GM23248 (cell line): ENCODE measurements at places on chromosomes 12 and 14.
A peak's percentile ranks its signal among the peaks of the same experiment; 100 is the strongest.

GRCh38 chr12:18206198-18206597 lies 55.1 kb upstream of the PIK3C2G start:
- no peak for DNase-seq

GRCh38 chr14:68828698-68829097 lies 35.8 kb upstream of the ZFP36L1 start:
- DNase-seq, result no peak

- DNase-seq, result no peak
These were observed 2.0 kb downstream of the SERPINA1 start for GRCh38 chr14:94386085-94387031.

GRCh38 chr12:132084621-132085290 lies 59.4 kb downstream of the DDX51 start:
- DNase-seq, result peak; percentile 82

DNA sequence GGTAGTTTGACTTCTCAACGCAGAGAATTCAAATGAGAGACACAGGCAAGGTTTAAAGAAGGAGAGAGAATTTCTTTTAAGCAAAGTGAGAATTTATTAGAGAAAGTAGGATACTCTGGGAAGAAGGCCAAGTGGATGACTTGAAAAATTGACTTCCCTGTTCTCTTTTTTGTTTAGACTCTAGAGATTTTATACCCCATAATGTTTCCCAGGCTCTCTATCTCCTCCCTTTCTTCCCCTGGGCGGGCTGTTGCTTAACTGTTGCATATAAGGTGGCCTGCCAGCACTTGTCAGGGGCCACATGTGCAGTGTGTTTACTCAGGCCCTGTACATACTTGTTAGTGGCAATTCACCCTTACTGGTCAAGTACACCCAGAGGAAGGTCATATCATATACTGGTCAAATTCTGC lies 403.7 kb downstream of the SLC6A15 start:
- peak; percentile 61 for DNase-seq

- no peak for DNase-seq
These were observed 311.0 kb downstream of the GRIN2B start for GRCh38 chr12:13670285-13670866.

- peak; percentile 88 for DNase-seq
These were observed 24.8 kb downstream of the KLRK1 start for GRCh38 chr12:10364815-10365622.

DNA sequence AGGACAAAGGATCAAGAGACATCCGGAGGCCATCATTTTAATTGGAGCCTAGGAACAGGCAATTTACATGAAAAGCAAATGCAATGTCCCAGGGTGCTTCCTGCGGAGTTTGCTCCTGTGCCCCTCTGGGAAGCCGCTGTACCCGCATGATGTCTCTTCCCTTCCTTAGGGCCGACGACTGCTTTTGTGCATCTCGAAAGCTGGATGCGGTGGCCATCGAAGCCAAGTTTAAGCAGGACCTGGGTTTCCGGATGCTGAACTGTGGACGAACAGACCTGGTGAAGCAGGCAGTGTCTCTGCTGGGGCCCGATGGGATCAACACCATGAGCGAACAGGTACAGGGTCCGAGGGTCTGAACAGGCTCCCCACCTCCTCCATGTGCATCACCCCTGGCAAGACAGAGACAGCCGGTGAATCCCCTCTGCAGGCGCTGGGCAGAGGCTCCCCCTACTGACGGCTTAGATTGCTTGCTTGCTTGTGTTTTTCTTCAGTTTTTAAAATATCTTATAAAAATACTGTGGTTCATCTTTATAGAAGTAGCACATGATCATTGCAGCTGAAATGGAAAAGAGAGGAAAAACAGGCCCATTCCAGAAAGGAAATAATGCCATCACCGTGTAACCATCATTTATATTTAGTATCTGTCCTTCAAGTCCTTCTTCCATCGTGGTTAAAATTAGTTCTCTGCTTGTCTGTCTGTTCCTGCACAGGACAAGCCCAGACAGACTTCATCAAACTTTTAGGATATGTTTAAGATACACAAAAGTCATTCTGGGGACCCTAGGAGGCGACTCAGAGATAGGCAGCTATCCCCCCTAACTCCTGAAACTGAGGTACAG lies 75.4 kb upstream of the PWP1 start:
- DNase-seq, result peak; percentile 64

DNA sequence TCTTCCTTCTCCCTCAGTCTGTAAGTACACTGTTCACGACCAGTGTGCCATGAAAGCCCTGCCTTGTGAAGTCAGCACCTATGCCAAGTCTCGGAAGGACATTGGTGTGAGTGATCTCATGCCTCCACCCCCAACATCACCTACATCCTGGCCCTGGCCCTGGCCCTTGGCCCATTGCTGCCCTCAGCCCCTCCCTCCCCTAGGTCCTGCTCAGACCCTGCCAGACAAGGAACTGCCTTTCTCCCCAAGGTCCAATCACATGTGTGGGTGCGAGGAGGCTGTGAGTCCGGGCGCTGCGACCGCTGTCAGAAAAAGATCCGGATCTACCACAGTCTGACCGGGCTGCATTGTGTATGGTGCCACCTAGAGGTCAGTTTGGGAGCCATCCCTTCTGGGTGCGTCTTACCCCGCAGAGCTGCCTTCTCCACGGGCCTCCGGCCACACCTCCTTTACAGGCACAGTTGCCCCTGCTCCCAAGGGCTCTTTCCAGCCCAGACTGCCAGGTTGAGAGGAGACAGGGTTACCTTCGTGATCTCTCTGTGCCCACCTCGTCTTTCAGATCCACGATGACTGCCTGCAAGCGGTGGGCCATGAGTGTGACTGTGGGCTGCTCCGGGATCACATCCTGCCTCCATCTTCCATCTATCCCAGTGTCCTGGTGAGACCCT lies 9.2 kb downstream of the DGKA start:
- DNase-seq, result peak; percentile 89

DNA sequence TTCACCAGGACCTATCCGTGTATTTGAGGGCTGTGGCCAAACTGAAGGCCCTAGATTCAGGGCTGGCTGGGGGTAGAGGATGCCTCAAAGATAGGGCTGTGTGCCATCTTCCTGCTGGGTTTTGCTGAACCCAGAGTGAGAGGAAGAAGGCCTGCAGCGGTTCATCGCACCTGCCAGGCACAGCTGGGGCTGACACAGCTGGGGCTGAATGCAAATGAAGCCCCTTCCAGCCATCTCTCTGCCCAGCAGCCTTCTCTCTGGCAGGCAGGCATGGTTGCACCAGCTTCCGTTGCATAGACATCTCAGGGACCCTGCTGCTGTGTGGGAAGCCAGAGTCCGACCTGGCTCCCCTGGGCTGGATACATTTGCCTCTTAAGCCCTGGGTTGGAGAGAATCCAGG lies 152.4 kb downstream of the TSPAN9 start:
- DNase-seq, result no peak

DNA sequence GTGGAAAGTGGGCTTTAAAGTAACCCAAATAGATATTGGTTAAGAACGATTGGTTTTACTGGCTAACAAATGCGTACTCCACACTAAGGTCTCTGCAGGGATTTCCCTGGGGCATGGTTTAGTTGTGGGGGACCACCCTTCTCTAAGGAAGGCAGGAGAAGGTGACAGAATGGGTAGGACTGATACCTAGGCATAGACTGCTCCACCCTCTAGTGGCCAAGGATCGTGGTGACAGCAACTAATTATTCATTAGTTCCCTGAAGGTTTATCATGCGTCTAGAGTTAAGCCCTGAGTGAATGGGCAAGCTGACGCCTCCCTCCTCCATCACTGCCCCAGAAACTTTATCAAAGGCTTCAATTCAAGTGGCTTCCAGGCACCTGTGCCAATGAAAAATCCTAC lies 9.1 kb downstream of the FAM181A start:
- DNase-seq, result peak; percentile 43

- DNase-seq, result no peak
These were observed 33.5 kb upstream of the C14orf180 start for GRCh38 chr14:104545942-104546501.

GRCh38 chr12:65949971-65950370 lies 125.7 kb downstream of the HMGA2 start:
- DNase-seq, result no peak

GRCh38 chr12:59700153-59700450 lies 104.3 kb downstream of the SLC16A7 start:
- no peak for DNase-seq

DNA sequence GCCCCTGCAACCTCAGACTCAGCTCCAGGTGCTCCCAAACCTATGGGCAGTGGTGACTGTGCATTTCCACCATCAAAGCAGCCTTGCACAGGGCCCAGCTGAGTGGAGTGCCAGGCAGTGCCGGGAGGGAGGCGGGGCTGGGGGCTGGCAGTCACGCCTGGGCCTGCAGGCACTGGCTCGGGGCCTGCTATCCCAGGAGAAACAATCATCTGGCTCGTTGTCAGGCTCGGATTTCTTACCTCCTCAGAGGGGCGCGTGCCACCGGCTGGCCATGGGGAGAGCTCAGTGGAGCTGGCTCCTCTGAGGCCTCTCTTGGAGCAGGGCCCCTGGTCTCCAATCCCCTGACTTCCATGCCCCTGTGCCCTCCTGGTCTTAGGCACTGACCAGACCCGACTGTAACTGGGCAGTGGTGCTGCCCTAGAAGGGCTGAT lies 20.2 kb upstream of the PPP1R13B start:
- DNase-seq, result no peak

DNA sequence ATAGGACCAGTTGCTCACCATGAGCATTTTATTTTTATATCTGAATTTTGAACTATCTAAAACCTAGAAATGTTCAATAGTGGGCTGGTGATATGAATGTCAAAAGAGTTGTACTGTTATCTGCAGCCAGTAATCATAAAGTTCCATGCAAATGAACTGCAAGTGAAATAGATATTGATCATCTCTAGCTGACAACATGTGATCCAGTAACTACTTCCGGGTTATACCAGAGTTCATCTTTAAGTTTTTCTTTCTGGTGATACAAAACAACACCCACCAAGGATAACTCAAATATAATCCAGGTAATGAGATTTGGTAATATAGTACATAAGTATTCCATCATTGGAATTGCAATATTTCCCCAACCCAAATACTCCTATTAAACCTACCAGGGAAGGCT lies 4.1 kb downstream of the IL26 start:
- DNase-seq, result no peak
